Spinal cord (tissue), 10 donors: ENCODE measurements at places on chromosomes 7 and 10. TPM values are rescaled to one million over a fixed set of nuclear protein-coding genes. Genes with fewer than 3 reads are reported as not detected.

DNA sequence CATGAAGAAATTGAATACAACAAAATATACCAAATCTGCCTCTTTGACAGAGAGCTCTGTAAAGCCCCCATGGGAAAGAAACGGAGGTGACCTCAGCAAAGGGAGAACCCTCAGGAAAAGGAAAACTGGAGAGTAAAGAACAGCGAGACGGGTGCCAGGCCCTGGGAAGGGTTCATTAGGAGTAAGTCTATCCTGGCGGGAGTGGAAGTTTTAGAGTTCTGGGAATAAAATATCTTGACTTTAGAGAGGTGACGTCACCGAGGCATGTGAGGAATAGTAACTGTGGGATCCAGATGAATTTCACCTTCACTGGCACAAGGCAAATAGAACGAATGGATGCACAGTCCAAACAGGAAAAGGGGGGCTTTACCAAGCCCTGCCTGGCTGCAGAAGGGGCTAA, 362.8 kb upstream of the IGFBP3 start:
- DNase-seq: no peak

- no peak for DNase-seq
Observed at GRCh38 chr10:64465653-64466052, 944.5 kb downstream of the REEP3 start.

The NEURL1 gene
- total RNA-seq: 10.9 TPM

- DNase-seq: no peak
Observed at GRCh38 chr7:74542558-74543117, 88.9 kb downstream of the GTF2IRD1 start.

DNA sequence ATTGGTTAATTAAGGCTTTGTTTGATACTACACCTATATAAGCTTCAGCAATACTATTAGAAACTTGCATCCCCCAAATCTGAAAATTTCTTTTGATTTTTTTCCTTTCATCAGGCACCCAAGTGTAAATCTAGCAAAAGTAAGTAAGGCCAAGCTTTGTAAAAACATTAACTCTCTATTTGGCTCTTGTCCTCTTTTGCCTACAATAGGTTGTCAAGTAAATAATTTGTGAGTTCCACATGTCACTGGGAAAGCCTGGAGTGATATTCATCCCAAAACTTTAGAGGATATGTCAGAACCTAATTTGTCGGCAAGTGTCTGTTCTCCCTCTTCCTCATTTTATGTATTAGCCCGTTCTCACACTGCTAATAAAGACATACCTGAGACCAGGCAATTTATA, 492.4 kb downstream of the IPMK start:
- DNase-seq: no peak

- DNase-seq: no peak
Observed at GRCh38 chr10:22054961-22055360, 51.4 kb upstream of the DNAJC1 start.

The AHCYL2 gene
- 75.9 TPM for total RNA-seq
